ENCODE measurements at places on chromosomes 5 and 9. TPM values are rescaled to one million over a fixed set of nuclear protein-coding genes. Genes with fewer than 3 reads are reported as not detected.

The FOXD4L3 gene
- not detected for total RNA-seq

The PCA3 gene
- not detected for total RNA-seq

The OR1J2 gene
- total RNA-seq, result not detected

The NDUFA8 gene
- 49.4 TPM for total RNA-seq

The FOXE1 gene
- total RNA-seq, result 0.35 TPM

The GFI1B gene
- total RNA-seq, result not detected

The ZDHHC11B gene
- 0.29 TPM for total RNA-seq

The PCDHA1 gene
- total RNA-seq, result not detected

The BARHL1 gene
- total RNA-seq, result not detected

The TAF11L3 gene
- not detected for total RNA-seq

The TLR4 gene
- total RNA-seq, result 1.7 TPM

The ZER1 gene
- 15.3 TPM for total RNA-seq

The ADAMTS12 gene
- 3.3 TPM for total RNA-seq

The SHOC1 gene
- total RNA-seq, result 0.07 TPM

The PDCD1LG2 gene
- 12.4 TPM for total RNA-seq

The THBS4 gene
- 0.29 TPM for total RNA-seq

The CLIC3 gene
- total RNA-seq, result 2.4 TPM
